ENCODE measurements at places on chromosomes 12 and 14.

GRCh38 chr14:64423987-64424386 is 35.8 kb downstream of the MTHFD1 start:
- DNase-seq = no peak

GRCh38 chr12:3803865-3804472 is 51.1 kb upstream of the CRACR2A start:
- peak; percentile 77 for DNase-seq

- DNase-seq = no peak
These were observed 13.8 kb downstream of the SMIM41 start for GRCh38 chr12:52093346-52093745.

- no peak for DNase-seq
These were observed 24.6 kb upstream of the LTBP2 start for GRCh38 chr14:74636424-74637177.

DNA sequence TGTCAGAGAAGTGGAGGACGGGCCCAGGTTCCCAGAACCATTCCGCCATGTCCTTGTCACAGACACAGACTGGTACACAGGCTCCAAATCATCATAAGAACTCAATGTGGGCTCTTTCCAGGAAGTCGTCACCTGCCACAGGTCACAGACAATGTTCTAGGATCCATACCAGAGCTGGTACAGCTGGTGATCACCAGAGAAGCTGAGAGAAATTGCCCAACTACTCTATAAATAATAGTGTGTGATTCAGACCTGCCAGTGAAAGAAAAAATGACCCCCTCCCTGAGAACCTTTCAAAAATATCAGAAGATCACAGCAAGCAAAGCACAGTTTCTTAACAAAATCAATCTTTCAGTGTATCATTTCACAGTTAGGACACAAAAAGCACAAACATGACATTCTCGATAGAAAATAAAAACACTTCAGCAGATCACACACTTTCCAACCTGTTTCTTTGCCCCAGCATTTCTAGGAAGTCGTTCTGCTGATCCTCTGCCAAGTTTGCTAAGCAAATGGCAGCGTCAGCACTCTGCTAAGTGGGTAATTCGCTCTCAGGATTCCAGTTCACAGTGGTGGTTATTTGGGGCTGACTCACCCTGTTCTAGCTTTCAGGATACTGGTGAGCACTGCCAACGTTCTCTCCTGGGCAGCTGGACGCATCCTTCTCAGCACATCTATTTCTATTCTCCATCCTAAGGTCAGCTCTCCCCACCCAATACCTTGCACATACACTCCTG is 223.3 kb upstream of the SFSWAP start:
- DNase-seq = no peak

DNA sequence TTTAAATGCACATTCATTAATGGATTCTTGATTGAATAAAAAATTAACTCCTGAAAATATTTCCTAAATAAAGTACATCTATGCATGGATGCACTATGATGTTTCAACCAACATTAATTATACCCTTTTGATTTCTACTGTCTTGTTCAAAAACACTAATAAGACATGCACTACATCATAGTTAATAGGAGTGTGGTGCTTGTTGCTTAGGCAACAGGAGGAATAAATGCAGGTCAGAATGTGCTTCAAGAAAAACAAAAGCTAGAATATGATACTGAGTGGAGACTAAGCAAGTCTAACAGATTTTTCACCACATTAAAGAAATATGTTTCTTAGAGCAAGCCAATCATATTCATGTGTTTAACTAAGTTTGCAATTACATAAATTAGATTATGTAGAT is 495.8 kb upstream of the GARIN6 start:
- DNase-seq = no peak

DNA sequence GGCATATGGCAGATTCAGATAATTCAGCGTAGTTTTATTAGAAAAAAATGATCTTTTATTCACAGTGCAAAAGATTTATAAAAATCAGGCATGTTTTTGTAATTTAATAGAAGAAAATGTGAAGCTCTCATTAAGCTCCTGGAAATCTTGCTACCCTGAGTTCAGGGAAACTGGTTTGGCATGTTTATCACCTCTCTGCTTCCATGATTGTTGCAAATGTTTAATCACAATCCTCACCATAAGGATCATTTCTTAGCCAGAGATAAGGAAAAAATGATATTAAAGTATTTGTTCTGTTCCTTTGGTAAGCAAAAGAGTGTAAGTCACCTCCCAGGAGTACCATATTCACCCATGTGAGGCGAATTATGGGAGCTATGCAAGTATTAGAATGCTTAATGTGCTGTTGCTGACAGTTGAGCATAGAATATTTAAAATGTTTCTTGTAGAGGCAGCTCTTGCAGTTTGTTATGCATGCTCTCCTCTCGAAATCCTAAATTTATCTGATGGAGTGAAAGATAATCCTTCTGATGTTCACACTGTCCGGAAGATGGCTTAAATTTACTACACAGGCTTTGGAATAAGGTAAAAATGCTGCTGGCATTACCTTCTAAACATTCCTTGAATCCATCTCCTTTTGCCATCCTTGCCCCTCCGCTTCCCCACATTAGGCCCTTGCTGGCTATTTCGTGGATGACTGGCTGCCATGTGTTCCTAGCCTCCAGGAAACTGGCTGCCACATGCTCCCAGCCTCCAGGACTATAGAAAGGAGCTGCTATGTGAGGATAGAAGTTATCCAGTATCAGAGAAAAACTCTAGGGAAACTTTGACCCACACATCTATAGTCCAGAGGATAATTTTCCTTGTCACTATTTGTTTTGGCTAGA is 115.8 kb upstream of the CCDC198 start:
- DNase-seq = no peak

- peak; percentile 59 for DNase-seq
These were observed 37.3 kb downstream of the SSH1 start for GRCh38 chr12:108819920-108820706.

DNA sequence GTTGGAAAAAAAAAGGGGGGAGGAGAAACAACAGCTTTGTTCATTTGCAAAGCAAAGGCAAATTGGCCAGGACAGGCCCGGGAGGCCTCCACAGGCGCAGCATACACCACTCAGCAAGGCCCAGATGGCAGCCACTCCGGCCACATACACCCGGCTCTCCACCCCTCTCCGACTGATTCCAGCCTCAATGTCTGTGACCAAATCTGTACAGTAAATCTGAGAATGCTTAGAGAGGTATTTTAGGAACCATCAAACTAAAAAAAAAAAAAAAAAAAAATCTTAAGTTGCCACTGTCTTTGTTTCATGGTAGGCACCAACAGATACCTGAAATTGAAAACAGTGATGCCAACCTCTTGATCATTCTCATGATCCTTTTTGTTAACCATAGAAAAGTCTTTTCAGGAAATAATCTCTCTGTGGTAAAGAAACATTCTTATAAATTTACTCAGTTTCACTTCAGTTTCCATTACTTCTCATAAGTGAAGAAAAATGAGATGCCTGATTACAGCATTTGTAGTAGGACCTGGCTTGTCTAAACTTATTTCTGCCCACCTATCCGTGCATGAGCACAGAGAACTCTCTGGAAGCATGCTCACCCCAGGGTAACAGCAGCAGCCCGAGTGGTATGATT is 20.2 kb downstream of the VPS37B start:
- no peak for DNase-seq

GRCh38 chr14:91018481-91018880 is 42.0 kb downstream of the RPS6KA5 start:
- no peak for DNase-seq

DNA sequence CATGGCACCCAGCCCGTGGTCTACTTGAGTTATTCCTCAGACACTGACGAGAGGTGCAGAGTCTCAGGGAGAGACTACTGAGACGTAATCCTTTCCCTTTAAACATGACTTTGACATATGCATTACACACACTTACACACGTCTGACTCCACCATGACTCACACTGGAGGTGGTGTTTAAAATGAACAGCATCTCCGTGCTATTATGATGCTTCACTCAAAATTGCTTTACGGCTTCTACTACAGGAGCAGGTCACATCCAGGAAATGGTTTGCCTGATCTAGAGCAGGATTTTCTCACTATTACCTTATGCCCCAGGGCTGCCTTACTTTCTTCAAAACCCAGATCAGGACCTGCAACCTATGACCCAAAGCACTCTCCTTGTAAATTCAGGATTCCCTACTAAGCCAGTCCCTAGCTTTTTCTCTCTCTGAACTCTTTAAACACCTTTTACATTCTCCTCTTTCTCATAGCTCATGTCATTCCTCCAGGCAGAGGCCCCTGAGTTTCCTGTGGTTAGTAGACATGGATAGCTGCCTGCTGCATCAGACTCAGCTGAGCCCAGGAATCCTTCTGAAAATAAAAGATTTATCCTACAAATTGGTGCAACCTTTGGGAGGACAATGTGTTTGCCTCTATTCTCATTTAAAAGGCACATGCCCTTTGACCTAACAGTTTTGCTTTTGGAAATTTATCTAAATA is 31.2 kb downstream of the TMCC3 start:
- DNase-seq = no peak

- DNase-seq = no peak
These were observed 52.6 kb downstream of the DYRK2 start for GRCh38 chr12:67701121-67701520.

GRCh38 chr14:89740241-89740640 is 214.3 kb downstream of the EFCAB11 start:
- DNase-seq = no peak

All from hematopoietic multipotent progenitor cell treated with erythropoietin and hydrocortisone succinate and interleukin-3 and kit ligand, for 8 days (in vitro differentiated cells).